Activated CD4-positive, alpha-beta memory T cell treated with anti-CD3 and anti-CD28 coated beads, Interleukin-2, amount 10 ng/mL, durations not matched to agents 7 days and 5 days (primary cell): ENCODE measurements at places on chromosomes 1 and 21. TPM values are rescaled to one million over a fixed set of nuclear protein-coding genes. Genes with fewer than 3 reads are reported as not detected.

The TEKT2 gene
- total RNA-seq = not detected

- H3K27me3 ChIP-seq = peaks cover 44% of the 10 kb centered on the region
- DNase-seq = no peak
- peaks cover 18% of the 10 kb centered on the region for H3K4me1 ChIP-seq
- H3K27ac ChIP-seq = no peak overlapping the region
Measured at GRCh38 chr1:184031409-184032107, 6.0 kb downstream of the COLGALT2 start.

DNA sequence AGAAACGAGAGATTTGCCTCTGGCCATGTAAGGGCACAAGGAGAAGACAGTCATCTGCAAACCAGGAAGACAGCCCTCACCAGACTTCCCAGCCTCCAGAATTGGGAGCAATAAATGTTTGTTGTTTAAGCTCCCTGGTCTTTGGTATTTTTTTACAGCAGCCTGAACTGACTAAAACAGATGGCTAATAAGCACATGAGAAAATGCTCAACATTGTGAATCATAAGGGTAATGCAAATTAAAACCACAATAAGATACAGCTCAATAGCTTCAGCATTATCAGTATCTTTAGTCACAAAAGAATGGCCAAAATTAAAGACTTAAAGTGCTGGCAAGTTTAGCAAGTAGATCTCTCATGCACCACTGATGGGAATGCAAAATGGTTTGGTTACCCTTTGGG is 11.7 kb downstream of the UBE2G2 start:
- peaks cover 30% of the 10 kb centered on the region for H3K36me3 ChIP-seq
- no peak overlapping the region for H3K4me3 ChIP-seq
- no peaks in the 10 kb centered on the region for H3K27me3 ChIP-seq
- DNase-seq = no peak
- no peak overlapping the region for H3K27ac ChIP-seq

The CALML6 gene
- total RNA-seq = 0.25 TPM

DNA sequence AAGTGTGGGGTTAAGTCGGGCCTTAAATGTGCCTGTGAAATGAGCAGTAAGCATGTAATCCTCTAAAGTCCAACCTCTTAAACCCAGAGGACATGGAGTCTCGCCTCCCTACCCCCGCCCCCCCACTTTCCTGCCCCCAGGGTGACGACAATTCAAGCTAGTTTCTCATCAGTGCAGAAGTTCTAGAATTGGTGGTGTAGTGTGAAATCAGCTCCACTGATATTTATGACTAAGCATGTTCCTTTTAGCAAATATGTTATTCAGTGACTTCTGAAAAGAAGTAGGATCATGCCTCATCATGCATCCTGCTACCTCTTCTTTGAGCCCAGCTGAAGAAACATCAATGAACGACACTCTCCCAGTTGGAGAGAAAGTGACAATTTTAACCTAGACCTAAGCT is 2.6 kb upstream of the ABCB10 start:
- no peak for DNase-seq
- H3K36me3 ChIP-seq = peaks cover 13% of the 10 kb centered on the region
- H3K27ac ChIP-seq = no peak overlapping the region
- H3K4me3 ChIP-seq = no peak overlapping the region

- H3K36me3 ChIP-seq = no peaks in the 10 kb centered on the region
- no peaks in the 10 kb centered on the region for H3K4me1 ChIP-seq
- DNase-seq = no peak
- H3K27me3 ChIP-seq = peaks cover 40% of the 10 kb centered on the region
Measured at GRCh38 chr21:33157303-33157702, 72.4 kb upstream of the IFNAR2 start.

GRCh38 chr1:172135978-172136610 is 284.4 kb upstream of the C1orf105 start:
- no peaks in the 10 kb centered on the region for H3K27me3 ChIP-seq
- no peaks in the 10 kb centered on the region for H3K36me3 ChIP-seq
- H3K27ac ChIP-seq = no peak overlapping the region
- DNase-seq = no peak
- peaks cover 16% of the 10 kb centered on the region for H3K4me1 ChIP-seq
